Sigmoid colon (tissue), 7 donors: ENCODE measurements at places on chromosomes 5 and 9. TPM values are rescaled to one million over a fixed set of nuclear protein-coding genes. Genes with fewer than 3 reads are reported as not detected.

- no peaks in the 10 kb centered on the region for H3K36me3 ChIP-seq
- H3K27me3 ChIP-seq: no peaks in the 10 kb centered on the region
- no peak for DNase-seq
- H3K4me1 ChIP-seq: no peaks in the 10 kb centered on the region
- no peak overlapping the region for H3K27ac ChIP-seq
- H3K4me3 ChIP-seq: no peak overlapping the region
Observed at GRCh38 chr5:54611290-54611951, 93.9 kb downstream of the SNX18 start.

Gene CATSPER3
- total RNA-seq: not detected

Gene SLC6A18
- not detected for total RNA-seq

Gene ZBTB34
- total RNA-seq: 11.4 TPM

GRCh38 chr5:38162625-38163024 lies 95.7 kb upstream of the EGFLAM start:
- no peak overlapping the region for H3K27ac ChIP-seq
- no peak overlapping the region for H3K4me3 ChIP-seq
- no peaks in the 10 kb centered on the region for H3K27me3 ChIP-seq
- H3K4me1 ChIP-seq: peaks cover under 1% of the 10 kb centered on the region
- no peak for DNase-seq

Gene NR2F1-AS1
- 9.3 TPM for total RNA-seq

- H3K27ac ChIP-seq: no peak overlapping the region
- H3K4me3 ChIP-seq: no peak overlapping the region
- no peaks in the 10 kb centered on the region for H3K27me3 ChIP-seq
- no peaks in the 10 kb centered on the region for H3K4me1 ChIP-seq
Observed at GRCh38 chr5:23084815-23085214, 231.7 kb upstream of the CDH12 start.
